Keratinocyte (primary cell): ENCODE measurements at places on chromosomes 1 and 21.

DNA sequence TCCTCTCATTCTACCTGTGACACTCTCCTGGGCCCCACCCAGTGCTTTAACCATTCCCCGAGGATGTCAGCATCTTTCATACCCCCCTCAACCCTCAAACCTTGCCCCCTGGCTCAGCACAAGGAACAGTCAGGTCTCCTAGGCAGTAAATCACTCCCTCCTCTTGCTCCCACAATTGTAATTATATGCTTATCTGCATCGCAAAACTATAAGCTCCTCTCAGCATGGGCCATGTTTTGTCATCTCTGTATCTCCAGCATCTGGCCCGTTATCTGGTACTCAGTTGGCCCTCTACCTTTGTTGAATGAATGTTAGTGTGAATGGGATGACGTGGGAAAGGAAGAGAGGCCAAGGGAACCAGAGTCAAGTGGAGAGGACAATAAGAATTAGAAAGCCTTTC lies 2.8 kb upstream of the ELOVL1 start:
- no peak for DNase-seq

GRCh38 chr1:160821627-160822026 lies 25.7 kb downstream of the LY9 start:
- DNase-seq: no peak

DNA sequence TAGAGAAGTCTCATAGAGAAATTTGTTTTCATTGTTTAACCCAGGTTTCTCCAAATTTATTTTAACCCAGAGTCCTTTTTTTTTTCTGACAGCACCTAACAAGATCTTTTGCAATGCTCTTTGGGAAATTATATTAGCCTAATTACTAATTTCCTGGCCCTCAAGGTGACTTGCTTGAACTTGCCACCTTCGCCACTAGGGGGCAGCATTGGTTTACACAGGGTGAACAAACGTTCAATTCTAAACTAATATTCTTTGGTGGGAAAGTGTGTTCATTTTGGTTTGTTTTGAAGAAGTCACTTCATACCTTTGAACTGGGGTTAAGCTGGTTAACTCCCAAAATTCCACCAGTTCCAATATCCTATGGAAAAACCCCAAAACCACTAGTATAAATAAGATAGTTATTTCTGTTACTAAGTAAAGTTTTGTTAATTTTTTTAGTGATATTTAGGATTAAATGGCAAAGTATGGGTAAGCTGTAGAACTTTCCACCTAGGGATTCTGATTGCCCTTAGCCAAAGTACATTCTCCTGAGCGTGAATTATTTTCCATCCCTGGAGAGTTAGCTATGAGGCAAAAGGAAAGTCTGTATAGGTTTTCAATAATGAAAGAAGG lies 13.0 kb downstream of the CCDC190 start:
- DNase-seq: peak; percentile 61

- no peak for DNase-seq
These were observed 18.7 kb upstream of the F5 start for GRCh38 chr1:169604781-169605560.

DNA sequence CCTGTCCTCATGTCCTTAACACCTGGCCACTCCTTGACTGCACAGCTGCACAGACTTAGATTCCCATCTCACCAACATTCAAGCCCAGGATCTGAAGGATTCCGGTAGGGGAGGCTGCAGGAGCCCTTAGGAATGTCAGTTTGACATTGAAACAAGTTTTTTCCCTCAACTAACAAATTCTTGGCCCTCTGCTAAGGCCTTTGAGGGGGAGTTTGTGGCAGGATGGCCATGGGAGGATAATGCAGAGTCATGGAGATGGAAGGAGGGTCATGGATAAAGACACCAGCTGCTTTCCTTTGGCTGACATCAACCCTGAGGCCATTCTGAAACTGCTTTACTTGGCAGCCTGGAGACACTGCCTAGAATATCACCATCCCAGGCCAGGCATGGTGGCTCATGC lies 63.4 kb upstream of the PPP2R5A start:
- DNase-seq: no peak

GRCh38 chr21:45016406-45017038 lies 57.9 kb upstream of the ADARB1 start:
- no peak for DNase-seq

DNA sequence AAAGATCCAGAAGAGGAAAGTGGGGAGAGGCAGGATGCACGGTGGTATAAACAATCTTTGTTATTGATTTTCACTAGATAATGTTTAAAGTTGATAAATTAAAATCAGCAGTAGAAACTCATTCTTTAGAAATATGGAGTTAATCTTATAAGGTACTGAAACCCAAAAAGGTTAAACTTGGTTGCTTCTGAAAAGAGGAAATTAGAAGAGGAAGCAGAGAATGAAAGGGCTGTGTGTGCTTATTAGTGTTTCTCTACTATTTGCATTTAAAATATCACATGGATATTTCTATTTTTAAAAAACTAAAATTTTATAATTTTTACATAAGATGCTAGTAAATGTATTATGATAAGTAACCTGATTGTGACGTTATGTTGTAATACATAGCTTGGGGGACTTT lies 24.4 kb downstream of the C1orf141 start:
- DNase-seq: no peak

- no peak for DNase-seq
These were observed 5.8 kb downstream of the KISS1 start for GRCh38 chr1:204190212-204191211.

DNA sequence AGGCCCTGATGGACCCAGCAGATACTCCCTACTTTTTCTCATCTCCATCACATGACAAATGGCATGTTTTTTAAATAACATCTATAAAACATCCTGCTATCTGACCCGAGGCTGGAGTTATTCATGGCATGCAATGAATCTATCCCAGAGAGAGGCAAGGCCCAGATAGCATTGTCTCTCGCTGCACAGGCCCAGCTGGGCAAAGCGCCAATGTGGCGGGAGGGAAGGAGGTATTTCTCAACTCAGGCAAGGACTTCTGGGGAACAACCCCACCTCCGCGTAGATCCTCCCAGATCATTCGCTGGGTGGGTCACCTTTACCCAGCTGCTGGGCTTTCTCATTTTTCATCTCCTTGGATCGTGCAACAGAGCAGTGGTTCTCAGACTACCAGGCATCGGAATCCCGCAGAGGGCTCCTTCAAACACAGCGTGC lies 59.8 kb downstream of the ERG start:
- DNase-seq: no peak

- DNase-seq: no peak
These were observed 10.5 kb downstream of the RAVER2 start for GRCh38 chr1:64755361-64755760.

DNA sequence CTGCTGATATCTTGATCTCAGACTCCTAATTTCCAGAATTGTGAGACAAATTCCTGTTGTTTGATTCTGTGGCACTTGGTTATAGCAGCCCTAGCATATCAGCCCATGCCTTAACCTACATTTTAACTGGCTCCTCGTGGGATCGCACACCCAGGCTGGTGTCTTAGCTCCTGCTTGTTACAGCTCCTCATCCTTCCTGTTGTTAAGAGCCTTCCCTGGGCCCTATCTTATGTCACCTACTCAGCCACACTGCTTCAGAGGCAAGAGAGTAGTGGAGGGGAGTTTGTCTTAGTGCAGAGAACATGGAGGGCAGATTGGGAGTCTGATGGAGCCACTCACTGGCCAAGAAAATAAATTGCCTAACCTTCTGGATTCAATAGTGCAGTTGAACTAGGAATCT lies 131.0 kb downstream of the ROR1 start:
- DNase-seq: no peak
